IPS DF 6.9 (cell line): ENCODE measurements at places on chromosomes 7 and 10.

- no peak for DNase-seq
Observed at GRCh38 chr10:58350619-58351323, 16.0 kb downstream of the UBE2D1 start.

- DNase-seq, result no peak
Observed at GRCh38 chr10:76358743-76359395, 927.4 kb downstream of the LRMDA start.

DNA sequence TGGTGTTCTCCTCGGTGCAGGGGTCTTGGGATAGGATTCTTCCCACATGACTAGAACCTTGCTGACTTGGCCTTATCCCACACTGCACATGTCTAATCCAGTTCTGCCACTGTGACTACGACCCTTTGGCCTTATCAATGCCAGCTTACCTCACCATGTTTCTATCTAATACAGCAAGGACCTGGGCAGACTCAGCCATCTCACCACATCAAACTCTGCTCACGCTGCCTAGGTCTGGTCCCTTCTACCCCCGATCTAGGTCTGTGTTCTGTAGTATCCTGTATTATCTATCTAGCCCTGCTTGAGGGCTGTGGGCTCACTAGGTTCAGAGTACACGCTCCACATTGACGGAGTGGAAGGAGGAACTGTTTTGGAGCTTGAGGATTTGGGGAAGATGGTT lies 282.4 kb downstream of the HPSE2 start:
- no peak for DNase-seq

GRCh38 chr7:97107192-97107800 lies 10.2 kb upstream of the SDHAF3 start:
- no peak for DNase-seq

DNA sequence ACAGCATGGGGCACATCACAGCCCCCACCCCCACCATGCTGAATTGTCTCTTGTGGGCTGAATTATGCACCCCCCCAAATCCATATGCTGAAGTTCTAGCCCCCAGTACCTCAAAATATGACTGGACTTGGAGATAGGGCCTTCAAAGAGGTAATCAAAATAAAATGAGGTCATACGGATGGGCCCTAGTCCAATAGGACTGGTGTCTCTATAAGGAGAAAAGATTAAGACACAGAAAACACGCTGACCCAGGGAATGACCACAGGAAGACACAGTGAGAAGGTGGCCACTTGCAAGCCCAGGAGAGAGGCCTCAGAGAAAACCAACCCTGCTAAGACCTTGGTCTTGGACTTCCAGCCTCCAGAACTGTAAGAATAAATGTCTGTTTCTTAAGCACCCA lies 106.4 kb upstream of the ARID5B start:
- no peak for DNase-seq

DNA sequence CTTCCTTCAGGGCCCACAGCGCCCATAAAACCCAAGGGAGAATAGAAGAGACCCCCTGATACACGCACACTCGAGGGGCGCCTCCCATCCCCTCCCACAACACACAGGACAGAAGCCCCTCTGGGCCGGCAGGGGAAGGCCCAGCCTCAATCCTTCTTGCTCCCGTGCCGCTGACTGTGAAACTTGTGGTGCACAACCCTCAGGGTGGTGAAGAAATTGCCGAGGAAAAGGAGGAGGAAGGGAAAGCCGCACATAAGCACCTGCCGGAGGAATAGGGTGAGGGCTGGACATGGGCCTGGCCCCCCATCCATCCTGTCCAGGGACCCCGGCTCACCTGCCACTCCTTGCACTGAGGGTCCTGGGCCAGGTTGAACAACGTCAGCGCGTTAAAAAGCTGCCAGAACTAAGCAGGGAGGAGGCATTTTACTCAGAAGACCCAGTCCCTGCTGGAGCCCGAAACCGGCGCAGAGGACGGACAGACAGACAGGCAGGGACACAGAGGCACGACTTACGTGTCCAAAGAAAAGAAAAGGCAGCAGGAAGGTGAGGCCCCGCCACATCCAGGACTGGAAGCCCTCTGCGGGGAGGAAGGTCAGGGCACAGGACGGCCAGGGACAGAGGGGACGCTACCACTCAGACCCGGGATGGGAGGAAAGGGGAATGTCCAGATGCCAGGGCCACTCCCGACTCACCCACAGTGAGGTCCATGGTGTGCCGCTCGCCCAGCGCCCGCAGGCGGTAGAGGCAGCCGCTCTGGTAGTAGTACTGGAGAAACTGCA lies 7.2 kb downstream of the TMEM120A start:
- no peak for DNase-seq

DNA sequence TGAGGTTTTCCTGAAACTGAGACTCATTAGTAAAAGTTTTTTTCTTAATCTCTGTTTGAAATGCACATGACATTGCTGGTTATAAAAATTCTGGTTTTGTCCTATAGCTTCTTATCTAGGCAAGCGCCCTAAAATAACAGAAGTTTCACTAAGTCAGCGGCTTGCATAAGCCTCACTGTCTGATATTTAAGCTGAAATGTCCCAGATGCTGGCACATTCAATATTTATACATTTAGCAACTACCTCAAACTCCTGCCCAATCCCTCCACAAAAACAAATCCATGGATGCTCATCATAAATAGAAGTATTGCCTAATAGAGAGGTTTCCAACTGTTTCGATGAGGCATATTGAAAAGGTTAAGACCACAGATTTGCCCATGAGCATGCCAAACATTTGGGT lies 83.1 kb upstream of the EGR2 start:
- no peak for DNase-seq

GRCh38 chr7:150444674-150445365 lies 5.6 kb upstream of the GIMAP8 start:
- no peak for DNase-seq

- no peak for DNase-seq
Observed at GRCh38 chr7:13017333-13017857, 330.0 kb downstream of the ARL4A start.

GRCh38 chr10:45580371-45581215 lies 92.0 kb downstream of the ZFAND4 start:
- no peak for DNase-seq

DNA sequence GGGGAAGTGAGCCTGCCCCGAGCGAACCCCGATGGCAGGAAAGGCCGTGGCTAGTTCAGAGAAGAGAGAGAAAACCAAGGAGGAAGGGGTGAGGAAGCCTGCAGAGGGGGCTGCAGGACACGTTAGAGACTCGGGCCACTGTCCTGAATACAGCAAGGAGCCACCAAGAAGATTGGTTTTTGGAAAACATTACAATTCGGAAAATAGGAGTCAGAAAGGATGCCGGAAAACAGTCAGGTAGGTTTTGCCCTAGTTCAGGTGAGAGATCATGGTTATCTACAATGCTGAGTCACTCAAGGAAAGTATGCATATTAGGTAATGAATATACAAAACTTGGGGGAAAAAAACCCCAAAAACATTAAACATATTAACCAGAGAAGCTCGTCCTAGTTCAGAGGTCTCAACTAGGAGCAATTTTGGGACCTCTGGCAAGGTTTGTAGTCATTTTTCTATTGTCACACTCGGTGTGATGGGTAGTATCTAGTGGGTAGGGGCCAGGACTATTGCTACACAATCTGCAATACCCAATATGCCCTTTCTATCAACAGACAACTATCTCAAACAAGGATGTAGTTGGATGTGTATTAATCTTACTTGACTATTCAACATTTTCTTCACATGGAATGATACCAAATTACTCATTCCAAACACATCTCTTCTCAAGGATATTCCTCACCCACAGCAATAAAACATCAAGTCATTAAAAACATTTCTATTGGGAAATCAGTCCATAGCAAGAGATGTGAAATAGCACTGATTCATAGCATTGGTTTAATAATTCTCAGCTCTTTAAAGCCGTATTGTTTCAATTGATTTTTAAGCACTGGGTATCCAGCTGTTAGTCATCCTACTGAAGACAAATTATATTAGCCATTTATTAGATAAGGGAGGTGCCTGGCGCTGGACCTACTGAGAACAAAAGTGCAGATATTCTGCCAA lies 74.4 kb upstream of the RSU1 start:
- DNase-seq, result no peak

DNA sequence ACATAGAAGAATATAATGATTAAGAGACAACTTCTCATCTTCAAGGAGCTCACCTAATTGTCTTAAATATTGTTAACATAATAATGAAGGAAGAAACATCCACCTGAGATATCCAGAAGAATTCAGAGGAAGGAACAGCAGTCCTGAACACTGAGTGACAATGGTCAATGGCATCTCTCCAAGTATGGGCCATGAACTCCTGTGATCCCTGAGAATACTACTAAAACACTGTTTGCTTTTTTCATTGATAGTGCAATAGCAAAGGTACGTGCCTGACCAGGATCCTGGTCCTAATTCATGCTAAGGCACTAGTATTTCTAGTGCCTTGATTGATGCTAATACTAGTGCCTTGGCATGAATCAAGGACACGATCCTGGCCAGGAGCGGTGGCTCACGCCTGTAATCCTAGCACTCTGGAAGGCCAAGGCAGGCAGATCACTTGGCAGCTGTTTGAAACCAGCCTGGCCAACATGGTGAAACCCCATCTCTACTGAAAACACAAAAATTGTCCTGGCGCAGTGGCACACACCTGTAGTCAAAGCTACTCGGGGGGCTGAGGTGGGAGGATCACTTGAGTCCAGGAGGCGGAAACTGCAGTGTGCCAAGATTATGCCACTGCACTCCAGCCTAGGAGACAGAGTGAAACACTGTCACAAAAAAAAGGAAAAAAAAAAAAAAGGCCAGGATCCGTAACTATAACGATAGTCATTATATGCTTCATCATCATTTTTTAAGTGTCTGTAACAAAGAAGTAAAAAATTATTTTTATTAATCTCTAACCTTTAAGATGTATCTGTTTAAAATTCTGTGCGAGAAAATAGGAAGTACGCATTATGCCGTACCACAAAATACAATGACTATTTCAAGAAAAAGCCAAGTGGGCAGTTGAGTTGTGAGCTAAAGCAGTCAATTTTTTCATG lies 49.1 kb downstream of the SRPK2 start:
- no peak for DNase-seq

- DNase-seq, result no peak
Observed at GRCh38 chr7:106332201-106332600, 47.4 kb upstream of the NAMPT start.
